ENCODE measurements at places on chromosomes 16 and 17.
A peak's percentile ranks its signal among the peaks of the same experiment; 100 is the strongest.

DNA sequence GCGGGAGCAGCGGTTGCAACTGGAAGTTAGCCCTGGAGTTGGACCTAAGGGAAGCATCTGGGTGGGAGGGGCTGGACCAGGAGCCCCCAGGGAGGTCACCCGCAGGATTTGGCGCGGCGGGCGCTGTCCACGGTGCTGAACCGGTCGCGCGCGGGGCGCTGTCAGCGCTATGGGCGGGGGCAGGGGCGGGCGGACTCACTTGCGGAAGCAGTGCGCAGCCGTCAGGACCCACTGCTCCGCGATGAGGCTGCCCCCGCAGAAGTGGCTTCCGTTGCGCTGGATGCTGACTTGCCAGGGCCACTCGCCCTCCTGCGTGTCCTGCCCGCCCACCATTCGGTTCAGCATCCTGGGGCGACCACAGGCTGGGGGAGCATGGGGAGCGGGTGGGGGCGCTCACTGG lies 4.5 kb downstream of the PRSS27 start:
- no peak for DNase-seq

DNA sequence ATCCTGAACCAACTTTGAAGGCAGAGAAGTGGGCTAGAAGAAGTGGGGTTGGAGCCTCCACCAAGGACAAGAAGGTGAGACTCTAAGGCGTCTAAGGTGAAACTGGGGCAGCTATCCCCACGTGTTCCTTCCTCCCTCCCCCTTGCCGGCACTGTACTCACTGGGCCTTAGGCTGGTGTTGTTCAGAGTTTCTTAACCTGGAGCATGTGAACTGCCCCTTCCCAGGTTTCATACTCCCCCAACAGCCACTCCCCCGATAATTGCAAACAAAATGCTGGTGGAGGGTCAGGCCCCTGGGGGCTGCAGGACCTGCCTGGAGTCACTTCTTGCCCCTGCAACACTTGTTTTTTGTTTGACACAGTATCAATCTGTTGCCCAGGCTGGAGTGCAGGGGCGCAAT lies 7.3 kb upstream of the SOCS3 start:
- DNase-seq: no peak

DNA sequence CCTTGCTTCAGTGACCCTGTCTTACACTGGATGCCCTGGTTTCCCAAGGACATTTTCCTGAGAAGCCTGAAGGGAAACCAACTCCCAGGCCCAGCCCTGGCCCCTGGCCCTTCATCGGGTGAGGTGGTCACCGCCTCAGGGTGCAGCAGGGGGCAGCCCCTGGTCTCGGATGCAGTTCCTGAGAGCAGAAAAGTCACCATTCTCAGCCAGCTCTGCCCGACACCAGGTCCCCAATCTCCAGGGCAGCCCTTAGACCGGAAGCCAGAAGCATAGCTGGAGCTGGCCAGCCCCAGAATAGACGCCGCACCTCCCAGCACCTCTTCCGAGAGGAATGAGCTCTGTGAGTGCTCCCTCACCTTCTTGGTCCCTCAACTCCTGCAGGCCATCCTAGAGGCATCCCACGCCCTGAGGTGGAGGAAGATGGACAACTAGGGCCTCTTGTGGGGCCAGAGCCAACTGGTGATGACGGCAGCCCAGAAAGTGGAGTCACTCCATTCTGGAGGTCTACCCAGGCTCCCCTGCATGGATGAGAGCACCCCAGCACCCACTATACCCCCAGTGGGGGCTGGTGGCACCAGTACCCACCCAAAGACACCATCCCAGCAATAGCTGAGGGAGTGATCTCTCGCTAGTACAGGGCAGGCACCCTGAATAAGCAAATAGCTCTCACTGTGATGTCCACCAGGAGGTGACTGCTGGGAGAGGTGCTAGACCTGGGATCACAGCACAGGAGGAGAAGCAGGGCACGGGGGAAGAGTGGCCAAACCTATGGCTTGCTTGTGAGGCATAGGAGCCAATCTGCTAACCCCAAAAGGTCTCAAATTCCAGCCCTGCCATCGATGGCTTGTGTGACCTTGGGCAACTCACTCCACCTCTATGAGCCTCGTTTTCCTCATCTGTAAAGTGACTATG lies 56.2 kb downstream of the TK2 start:
- no peak for DNase-seq

DNA sequence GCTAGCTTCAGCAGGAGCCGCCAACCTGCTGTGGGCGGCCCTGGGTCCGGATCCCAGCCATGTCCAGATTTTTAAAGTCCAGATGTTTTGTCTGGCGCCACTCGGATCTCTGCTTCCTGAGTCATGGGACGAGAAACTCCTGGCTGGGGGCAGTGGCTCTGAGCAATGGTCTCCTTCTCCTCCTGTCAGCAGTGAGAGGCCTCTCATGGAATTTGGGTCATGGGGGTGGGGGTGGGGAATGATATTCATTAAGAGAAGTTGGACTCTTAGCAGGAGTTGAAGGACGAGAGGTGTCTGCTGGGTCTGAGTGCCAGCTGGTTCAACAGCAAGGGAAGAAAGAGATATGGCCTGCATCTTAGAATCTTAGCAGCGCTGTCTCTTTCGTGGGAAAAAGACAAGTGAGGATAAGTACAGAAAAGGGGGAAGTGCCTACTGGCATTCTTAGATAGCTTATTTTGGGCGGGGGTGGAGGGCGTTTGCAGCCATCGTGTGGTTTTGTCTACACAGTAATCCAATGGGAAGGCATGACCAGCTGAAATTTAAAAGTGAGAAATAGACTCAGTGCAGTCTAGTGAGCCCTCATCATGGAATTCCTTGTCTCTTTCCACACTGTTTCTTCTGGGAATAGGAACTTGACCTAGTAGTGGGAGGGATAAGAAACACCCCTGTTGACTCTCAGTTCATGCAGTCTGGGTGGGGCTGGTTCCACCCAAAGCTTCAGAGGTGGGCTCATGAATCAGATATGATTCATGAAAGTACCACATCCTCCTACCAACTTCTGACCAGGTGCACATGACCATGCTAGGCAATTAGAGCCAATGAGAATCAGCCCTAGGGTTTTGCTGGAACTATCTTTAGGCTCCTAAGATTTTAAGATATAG lies 80.5 kb downstream of the MYH13 start:
- DNase-seq: no peak

DNA sequence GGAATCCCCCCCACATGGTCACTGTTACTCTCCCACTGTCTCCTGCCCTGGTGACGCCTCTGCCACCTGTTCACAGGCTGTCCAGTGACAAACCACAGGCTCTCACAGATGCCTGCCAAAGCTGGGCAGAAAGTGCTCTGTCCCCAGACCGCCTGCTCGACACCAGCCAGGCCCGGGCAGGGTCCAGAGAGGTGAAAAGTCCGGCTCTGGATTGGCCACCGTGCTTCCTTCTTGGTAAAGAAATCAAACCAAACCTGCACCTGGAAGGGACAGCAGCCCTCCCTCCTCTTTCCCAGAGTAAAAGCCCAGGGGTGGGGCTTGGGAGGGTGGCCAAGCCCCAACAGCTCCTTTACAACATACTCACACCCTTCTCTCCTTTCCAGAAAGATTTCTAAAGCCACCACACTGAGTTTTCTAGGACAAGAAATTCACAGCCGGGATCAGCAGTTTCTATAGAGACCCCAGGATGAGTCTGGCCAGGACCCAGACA lies 6.2 kb downstream of the PCGF2 start:
- DNase-seq: no peak

DNA sequence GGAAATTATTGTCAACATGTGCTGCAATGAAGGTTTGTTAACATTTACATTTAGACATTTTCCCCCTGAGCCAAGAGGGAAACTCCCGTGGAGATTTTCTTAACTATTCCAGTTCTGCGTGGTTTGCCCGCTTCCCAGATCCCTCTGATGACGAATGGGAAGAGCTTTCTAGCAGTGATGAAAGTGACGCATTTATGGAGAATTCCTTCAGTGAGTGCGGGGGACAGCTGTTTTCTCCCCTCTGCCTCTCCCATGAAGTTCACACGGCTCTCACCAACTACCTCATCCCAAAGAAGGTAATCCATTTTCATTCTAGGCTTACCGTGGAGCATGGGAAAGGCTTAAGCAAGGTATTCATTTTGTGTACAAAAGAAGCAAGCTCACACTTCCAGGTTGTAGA lies 18.2 kb downstream of the HEATR3 start:
- no peak for DNase-seq

DNA sequence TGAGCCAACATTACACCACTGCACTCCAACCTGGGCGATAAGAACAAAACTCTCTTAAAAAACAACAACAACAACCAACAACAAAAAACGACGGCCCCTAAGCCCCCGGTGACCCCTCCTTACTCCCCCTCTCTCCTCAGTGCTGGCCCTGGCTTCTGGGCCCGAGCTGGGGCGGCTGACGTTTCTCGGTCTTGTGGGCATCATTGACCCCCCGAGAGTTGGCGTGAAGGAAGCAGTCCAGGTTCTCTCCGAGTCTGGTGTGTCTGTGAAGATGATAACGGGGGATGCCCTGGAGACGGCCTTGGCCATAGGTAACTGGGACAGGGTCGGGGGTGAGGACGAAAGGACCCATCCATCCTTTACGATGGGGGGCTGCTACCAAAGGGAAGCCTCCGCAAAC lies 52.7 kb downstream of the MEAK7 start:
- DNase-seq: no peak

DNA sequence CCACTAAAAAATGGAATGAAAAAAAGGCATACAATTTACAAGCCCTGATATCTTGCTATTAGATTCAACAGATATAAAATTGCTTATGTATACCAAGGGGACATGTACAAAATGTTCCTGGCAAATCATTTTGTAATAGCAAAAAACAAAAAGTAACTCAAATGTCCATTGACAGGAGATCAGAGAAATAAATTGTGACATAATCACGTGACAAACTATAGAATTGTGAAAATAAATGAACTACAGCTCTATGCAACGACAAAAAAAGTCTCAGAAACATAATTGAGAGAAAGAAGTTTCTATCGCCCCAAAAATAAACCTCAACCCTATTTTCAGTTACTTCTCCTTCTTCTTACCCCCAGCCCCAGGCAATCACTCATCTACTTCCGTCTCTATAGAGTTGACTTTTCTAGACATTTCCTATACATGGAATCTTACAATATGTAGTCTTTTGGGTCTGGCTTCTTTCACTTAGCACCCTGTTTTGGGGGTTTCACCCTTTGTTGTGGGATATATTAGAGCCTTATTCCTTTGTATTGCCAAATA lies 12.1 kb upstream of the ACE start:
- no peak for DNase-seq

GRCh38 chr17:17818088-17818526 lies 18.7 kb downstream of the SREBF1 start:
- no peak for DNase-seq

GRCh38 chr16:5393070-5393469 lies 295.5 kb upstream of the EEF2KMT start:
- DNase-seq: no peak

DNA sequence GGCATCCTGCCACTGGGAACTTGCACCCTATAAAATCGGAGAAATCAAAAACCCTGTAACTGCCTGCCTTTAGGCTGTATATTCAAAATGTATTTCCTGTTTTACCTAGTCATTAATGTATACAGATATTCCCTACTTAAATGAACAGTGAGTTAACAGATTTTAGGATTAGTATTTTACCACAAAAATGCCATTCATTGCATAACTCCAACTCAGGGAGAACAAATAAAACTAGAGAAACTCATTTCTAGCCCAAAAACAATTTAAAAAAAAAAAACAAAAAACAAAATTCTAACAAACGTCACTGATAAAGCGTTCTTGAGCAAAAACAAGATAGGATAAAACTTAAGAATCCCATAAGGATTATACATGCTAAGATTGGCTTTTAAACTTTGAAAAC lies 3.7 kb upstream of the DHX33 start:
- no peak for DNase-seq

DNA sequence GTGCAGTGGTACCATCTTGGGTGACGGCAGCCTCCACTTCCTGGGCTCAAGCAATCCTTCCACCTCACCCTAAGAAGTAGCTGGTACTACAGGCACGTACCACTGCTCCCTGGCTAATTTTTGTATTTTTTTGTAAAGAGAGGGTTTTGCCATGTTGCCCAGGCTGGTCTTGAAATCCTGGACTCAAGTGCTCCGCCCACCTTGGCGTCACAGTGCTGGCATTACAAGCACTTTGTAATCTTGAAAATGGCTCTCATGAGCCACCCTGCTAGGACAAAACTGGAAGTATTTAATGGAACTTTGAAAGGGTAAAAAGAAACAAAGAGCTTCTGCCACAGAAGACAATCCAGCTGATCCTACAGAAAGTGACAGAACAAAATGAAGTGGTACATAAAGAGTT lies 9.2 kb downstream of the SUMO2 start:
- DNase-seq: no peak

- DNase-seq: peak; percentile 72
These were observed 34.0 kb downstream of the RAB11FIP4 start for GRCh38 chr17:31425282-31426040.

DNA sequence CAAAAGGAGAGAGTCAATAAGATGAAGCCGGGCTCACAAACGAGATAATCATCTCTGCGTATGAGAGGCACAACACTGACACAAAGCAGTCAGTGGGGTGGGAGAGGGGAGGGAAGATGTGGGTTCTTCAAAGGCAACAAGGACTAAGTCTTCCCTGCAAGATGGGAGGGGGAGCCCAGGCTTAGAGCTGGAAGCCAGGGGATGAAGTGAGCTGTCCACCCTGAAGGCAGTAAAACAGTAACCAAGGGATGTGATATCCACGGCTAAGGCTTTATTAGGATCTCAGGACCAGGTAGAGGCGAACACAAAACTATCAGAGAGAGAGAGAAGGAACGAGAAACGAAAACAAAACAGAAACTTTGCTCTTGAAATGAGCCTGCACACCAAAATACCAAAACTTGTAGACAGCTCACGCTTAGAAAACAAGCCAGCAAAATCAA lies 115.9 kb downstream of the DYNLRB2 start:
- DNase-seq: no peak

GRCh38 chr17:74703311-74703710 lies 9.4 kb downstream of the CD300LF start:
- DNase-seq: no peak

DNA sequence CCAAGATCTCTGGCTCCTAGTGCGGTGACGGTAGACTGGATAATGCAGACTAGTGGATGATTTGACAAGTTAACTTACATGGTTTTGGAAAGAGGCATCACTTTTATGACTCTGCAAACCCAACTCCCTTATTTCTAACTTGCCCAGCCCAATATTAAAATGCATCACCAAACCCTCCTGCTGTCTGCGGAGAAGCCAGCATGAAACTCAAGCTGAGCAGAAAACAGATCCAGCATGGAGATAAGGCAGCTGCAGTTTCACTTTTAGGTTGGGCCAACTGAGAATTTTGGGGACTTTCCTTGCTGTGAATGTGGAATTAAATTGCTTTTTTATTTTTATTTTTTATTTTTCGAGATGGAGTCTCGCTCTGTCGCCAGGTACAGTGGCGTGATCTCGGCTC lies 27.8 kb downstream of the CDH1 start:
- DNase-seq: no peak
